Naive thymus-derived CD4-positive, alpha-beta T cell (primary cell): ENCODE measurements at places on chromosomes 3 and 15.
A peak's percentile ranks its signal among the peaks of the same experiment; 100 is the strongest.

GRCh38 chr3:16485395-16485992, 28.0 kb downstream of the RFTN1 start:
- peaks cover 23% of the 10 kb centered on the region for H3K4me1 ChIP-seq
- DNase-seq, result no peak
- H3K27ac ChIP-seq, result no peak overlapping the region

GRCh38 chr15:69225355-69226022, 65.1 kb downstream of the GLCE start:
- H3K4me3 ChIP-seq, result no peak overlapping the region
- no peak for DNase-seq
- no peaks in the 10 kb centered on the region for H3K27me3 ChIP-seq
- no peak overlapping the region for H3K27ac ChIP-seq
- H3K36me3 ChIP-seq, result no peaks in the 10 kb centered on the region

DNA sequence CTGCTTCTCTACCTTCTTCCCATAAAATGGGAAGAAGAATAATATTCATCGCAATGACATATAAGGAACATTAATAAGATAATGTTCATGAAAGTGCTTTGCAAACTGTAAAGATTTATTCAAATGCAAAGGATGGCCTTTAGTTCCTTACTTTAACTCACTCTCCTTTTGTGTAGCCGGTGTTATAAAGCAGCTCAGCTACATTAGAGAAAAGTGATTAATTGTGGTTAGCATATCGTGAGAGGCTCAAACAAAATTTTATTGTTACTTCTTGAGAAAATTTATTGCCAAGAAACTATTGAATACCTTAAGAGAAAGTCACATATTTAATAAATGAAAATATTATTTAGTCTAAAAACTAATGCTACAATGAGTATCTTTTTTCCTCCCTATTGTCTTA, 250.7 kb upstream of the NR2E3 start:
- H3K27me3 ChIP-seq, result no peaks in the 10 kb centered on the region
- DNase-seq, result no peak
- no peak overlapping the region for H3K4me3 ChIP-seq
- no peaks in the 10 kb centered on the region for H3K36me3 ChIP-seq
- no peaks in the 10 kb centered on the region for H3K4me1 ChIP-seq
- no peak overlapping the region for H3K27ac ChIP-seq

DNA sequence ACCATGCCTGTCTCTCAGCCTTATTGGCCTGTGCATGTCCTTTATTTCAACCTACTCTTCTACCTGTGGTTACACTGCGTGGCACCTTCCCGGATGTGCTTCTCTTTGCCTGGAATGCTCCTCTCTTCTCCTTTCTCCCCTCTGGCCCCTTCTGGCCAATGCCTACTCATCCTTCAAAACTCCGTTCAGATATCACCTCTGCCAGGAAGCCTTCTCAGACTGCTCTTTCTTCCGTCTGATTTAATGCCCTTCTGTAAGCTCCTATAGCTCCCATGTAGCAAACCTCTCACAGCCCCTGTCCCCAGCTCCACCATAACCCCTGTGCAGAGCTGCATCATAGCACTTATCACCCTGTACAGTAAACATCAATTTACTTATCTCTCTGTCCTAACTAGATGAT, 13.2 kb downstream of the KLHL6 start:
- H3K4me3 ChIP-seq, result no peak overlapping the region
- H3K27me3 ChIP-seq, result no peaks in the 10 kb centered on the region
- H3K4me1 ChIP-seq, result peaks cover 11% of the 10 kb centered on the region

DNA sequence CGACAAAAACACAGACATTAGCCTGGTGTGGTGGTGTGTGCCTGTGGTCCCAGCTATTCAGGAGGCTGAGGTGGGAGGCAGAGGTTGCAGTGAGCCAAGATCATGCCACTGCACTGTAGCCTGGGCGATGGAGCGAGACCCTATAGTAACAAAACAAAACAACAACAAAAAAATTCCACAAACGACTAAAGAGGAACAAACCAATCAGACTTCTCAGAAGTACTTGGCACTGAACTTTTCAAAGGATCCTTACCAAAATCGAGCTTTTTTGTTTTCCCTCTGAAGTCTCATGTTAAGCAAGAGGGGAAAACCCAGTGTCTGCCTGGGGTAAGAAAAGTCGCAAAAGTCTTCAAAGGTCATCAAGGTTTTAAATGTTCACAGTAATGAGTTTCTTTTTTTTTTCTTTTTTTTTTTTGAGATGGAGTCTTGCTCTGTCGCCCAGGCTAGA, 30.1 kb upstream of the TFRC start:
- H3K4me3 ChIP-seq, result no peak overlapping the region
- no peaks in the 10 kb centered on the region for H3K27me3 ChIP-seq
- H3K36me3 ChIP-seq, result no peaks in the 10 kb centered on the region
- peak; percentile 51 for DNase-seq
- no peak overlapping the region for H3K27ac ChIP-seq

GRCh38 chr3:134337071-134337482, 37.2 kb downstream of the AMOTL2 start:
- H3K27me3 ChIP-seq, result no peaks in the 10 kb centered on the region
- no peaks in the 10 kb centered on the region for H3K36me3 ChIP-seq
- H3K4me3 ChIP-seq, result no peak overlapping the region
- H3K27ac ChIP-seq, result no peak overlapping the region

DNA sequence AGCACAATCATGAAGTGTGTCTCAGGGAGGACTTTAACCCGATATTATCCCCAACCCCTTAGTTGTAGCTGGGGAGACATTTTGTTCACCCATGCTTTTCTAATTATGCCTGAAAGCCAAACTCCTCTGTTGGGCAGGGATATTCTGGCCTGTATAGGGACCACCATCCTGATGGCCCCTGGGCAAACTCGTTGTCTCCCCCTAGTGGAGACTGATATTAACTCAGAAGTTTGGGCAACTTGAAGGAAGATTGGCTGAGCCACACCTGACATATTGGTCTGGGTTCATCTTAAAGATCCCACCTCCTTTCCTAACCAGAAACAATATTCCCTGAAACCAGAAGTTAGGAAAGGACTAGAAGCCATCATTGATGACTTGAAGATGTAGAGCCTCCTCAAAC, 42.3 kb downstream of the TM4SF18 start:
- no peaks in the 10 kb centered on the region for H3K36me3 ChIP-seq
- H3K27me3 ChIP-seq, result no peaks in the 10 kb centered on the region
- no peaks in the 10 kb centered on the region for H3K4me1 ChIP-seq
- DNase-seq, result no peak
